Stimulated activated CD4-positive, alpha-beta T cell treated with anti-CD3 and anti-CD28 coated beads, Interleukin-1b, Interleukin-23, amount 100 ng/mL, for 4 hours (primary cell): ENCODE measurements at places on chromosomes 16 and 17.

DNA sequence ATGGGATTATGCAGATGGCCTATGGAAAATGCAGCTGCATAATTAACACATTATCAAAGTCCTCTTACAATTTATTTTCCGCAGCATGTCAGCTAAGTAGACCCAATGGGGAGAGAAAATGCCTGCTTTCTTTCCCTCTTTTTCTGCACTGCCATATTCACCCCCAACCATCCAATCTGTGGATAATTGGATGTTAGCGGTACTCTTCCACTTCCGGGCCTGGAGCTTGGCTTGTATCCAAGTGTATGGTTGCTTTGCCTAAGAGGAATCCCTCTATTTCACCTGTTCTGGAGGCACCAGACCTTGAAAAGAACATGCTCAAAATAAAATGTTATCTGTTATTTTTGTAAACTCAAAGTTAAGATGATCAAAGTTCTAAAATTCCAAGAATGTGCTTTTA lies 41.1 kb upstream of the CACNG3 start:
- no peak for DNase-seq

GRCh38 chr16:16116841-16117240 lies 106.5 kb downstream of the ABCC6 start:
- no peak for DNase-seq

- no peak for DNase-seq
Measured at GRCh38 chr16:68915589-68915988, 72.3 kb downstream of the TANGO6 start.

DNA sequence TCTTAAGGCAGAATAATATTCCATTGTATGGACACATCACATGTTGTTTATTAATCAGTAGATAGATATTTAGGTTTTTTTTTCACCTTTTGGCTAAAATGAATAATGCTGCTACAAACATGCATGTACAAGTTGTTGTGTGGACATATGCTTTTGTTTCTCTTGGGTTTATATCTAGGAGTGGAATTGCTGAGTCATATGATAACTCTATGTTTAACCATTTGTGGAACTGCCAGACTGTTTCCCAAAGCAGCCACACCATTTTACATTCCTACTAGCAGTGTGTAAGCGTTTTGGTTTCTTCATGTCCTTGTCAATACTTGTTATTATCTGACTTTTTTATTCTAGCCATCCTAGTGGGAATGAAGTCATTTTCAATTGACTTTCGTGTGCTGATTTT lies 21.3 kb downstream of the CYLD start:
- DNase-seq: no peak

- DNase-seq: no peak
Measured at GRCh38 chr17:57097832-57098421, 12.9 kb downstream of the AKAP1 start.

GRCh38 chr16:4465977-4466779 lies 8.2 kb downstream of the NMRAL1 start:
- DNase-seq: peak; percentile 18

- no peak for DNase-seq
Measured at GRCh38 chr16:19366391-19366790, 51.3 kb upstream of the TMC5 start.

GRCh38 chr16:5944971-5945370 lies 847.4 kb upstream of the EEF2KMT start:
- DNase-seq: no peak

GRCh38 chr16:12195296-12195695 lies 218.8 kb downstream of the SNX29 start:
- DNase-seq: no peak
